ENCODE measurements at places on chromosomes 7 and 10.

DNA sequence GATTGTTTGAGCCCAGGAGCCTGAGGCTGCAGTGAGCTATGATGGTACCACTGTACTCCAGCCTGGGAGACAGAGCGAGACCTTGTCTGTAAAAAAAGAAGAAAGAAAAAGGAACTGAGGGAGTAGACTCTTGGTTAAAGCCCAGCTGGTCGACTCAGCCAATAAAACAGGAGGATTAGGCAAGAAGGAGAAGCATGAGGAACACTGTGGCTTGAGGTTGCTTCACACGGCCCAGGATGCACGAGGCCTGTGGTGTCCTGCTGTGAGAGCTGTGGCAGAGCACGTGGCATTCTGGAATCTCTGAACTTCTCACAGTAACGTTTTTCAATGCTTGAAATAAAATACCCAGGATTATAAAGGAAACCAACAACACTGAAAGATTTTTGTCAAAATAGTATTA, 93.3 kb downstream of the CUL2 start:
- no peak for DNase-seq

GRCh38 chr7:85081392-85081791, 105.5 kb downstream of the SEMA3D start:
- DNase-seq: no peak

DNA sequence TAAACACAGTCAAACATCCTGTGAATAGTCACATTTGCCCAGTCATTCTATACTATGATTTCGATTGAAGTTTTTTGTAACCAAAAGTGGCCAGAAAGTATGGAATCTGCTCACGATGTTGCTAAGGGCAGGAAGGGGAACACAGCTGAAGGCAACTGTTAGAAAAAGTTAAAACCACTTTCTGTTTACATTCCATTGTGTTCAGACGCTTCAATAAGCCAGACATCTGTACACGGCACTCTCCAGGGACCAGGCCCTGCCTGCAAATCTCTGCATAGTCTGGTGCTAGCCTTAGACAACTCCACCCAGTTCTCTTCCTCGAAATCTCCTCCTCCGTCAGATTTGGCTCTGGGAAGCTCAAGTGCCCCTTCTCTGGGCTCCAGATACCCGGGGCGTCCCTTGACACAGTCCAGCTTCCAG, 17.1 kb upstream of the TMEM120A start:
- no peak for DNase-seq

DNA sequence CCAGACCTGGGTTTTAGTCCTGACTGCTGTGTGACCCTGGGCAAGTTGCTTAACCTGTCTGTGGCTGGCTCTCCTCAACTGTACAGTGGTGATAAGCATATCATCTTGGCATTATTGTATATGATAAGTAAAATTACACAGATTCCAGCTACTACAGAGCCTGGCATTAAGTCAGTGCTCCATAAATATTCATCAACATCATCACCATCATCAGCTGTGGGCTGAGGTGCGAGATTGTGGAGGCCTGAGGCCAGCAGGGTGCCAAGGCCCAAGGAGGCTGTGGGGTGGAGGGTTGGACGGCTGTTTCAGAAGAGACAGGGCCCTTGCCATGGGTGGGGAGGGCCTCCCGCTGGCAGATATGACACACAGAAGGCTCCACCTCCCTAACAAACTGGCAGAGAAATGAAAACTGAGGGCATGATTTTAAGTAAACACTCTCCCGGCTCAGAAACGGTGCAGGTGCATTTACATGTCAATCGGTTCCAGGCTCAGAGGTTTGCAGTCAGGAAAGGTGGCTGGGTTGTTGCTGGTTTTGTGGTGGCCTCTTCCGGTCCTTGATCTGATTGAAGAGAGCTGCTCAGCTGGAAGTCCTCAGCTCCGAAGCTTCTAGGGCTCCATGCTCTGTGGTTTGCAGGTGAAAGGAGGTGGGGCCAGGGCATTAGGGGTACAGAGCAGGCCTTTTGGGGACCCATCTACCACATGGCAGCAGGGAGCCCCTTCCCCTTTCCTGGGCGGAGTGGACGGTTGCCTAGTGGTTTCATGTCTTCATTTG, 10.2 kb downstream of the CRYGN start:
- DNase-seq: peak; percentile 55

- DNase-seq: no peak
These were observed 85.9 kb downstream of the ELFN1 start for GRCh38 chr7:1755783-1756625.

DNA sequence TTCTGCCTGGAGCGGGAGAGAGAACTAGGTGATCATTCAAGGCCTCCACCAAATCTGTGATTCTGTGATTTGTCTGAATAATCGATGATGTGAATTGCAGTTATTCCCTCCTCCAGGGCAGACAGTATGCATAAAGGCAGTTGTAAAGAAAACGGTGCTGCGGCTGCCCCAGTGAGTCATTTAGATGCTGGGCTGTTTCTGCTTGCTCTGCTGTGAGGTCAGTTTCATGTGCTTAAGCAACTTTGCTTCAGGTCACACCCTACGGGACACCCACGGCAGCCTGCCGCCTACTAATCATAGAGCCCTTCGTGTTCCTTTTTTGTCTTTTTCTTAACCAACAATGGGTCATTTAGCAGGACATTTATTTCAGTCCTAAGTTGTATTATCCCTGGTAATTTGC, 158.1 kb upstream of the PITRM1 start:
- DNase-seq: no peak

GRCh38 chr10:31583293-31583692, 264.3 kb downstream of the ZEB1 start:
- DNase-seq: no peak

DNA sequence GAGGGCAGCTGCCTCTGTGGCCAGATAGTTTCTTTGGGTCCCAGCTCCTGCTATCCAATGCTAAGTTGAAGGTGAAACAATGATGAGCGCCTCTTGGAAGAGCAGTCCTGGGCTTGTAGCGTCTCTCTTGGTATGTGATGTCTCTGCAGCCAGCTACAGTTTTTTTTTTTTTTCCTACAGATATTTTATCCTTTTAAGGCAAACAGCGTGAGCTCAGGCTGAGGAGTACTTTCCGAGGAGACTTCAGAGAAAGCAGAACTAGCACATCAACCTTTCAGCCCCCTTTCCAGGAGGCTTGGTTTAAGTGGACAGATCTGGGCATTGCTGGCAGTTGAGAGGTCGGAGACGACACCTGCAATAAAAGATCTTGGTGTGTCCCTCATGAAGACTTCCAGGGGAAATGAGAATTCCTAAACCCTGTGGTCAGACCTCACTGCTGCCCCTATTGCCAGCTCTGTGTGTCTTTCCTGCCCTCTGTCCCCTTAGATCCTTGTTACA, 9.1 kb downstream of the PRKG1 start:
- DNase-seq: no peak

GRCh38 chr7:47087866-47088265, 494.0 kb downstream of the TNS3 start:
- no peak for DNase-seq

GRCh38 chr7:89680161-89680560, 474.1 kb upstream of the STEAP1 start:
- no peak for DNase-seq

DNA sequence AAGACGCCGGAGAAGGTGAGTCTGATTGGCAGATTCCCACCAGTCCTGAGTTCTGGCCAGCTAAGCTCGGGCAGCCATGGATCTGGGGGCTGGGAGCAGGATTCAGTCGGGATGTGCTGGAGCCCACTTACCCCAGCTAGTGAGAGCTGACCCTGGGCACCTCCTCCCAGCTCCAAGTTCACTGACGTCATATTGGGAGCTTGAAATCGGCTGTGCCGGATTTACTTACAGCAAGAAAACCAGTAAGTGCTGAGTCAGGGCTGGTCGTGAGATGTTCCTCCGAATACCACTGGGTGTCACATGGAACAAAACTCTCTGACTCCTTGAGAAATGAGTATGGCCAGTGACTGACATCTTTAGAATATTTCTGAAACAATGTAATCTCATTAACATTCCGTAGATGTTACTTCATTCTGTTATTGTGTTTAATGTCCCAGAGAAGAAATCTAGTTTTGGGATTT, 621.2 kb downstream of the SDK1 start:
- peak; percentile 12 for DNase-seq

- DNase-seq: no peak
These were observed 18.7 kb upstream of the ZNF488 start for GRCh38 chr10:47402641-47403301.

DNA sequence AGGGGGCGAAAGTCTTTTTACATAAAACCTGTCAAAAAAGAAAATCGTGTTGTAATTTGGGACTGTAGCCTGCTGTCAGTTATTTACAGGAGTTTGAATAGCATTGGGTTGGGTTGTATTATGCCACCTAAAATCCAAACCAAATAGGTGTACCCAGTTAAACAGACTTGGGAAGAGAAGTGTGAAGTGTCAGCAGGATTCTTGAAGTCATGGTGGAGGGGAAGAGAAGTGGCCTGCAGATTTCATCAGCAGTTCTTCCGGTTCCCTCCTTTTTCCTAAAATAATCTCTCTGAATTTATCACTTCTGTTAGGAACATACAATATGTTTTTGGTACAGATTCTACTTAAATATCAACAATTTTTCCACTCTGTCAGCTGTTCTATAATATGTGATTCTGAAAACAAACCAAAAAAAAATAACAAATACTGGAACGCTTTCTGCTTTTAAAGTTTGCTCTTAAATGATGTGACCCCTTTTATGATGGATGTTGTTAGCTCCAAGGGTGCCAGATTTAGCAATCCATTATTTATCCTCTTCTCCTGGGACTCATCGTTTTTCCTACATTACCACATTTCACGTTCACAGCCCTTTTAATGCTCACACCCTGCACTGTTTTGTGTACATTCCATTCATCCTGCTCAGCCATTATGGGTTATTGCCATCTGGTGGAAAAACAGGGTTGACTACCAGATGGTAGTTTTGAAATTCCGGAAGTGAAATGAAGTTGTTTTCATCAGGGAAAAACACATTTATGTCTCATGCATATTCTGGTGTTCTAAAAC, 18.7 kb upstream of the ARHGAP12 start:
- no peak for DNase-seq

GRCh38 chr7:150322114-150322832, 882 bp upstream of the LRRC61 start:
- DNase-seq: no peak

DNA sequence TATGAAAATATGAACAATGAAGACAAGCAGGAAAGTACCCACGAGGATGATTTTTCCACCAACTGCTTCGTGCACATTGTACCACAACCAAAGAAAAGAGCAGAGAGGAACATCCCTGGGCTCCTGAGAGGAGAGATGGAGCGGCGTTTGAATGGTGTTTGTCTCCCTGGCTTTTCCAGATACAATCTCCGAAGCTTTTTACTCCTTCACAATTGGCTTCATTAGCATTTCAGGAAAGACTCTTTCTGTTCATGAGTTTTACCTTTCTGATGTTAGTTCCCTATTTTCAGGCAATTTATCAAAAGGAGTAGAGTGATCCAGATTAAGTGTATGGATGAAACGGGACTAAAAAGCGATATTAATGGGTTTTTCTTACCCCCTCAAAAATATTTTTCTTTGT, 49.3 kb downstream of the LYZL2 start:
- no peak for DNase-seq

- peak; percentile 24 for DNase-seq
These were observed 16.2 kb upstream of the BLNK start for GRCh38 chr10:96287392-96288105.

- no peak for DNase-seq
These were observed 106.3 kb downstream of the CCNY start for GRCh38 chr10:35442592-35442991.

DNA sequence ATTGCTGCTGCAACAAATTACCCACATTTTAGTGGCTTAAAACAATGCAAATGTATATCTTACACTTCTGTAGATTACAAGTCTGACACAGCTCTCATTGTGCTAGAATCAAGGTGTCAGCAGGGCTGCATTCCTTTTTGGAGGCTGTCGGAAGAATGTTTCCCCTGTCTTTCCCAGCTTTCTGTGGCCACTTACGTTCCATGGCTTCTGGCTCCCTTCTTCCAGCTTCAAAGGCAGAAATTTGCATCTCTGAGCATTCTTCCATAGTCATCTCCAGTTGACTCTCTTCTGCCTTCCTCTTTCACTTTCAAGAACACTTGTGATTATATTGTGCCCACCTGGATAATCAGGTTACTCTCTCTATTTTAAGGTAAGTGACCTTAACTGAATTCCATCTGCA, 125.3 kb downstream of the GPR158 start:
- DNase-seq: no peak

DNA sequence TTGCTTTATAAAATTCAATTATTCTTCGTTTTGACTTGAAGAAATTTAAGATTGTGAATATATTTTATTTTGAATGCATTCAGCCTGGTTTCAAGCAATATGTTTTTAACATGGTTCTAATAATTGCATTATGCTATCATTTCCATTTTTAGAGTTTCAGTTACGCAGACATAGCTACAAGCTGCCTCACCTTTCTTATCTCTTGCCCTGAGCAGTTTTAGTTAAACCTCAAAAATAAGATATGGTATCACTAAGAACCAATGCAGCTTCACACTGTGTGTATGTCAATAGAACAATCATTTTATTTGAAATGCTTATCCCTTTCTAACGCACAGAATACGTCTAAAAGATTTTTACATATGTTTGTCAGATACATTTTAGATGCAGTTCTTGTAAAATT, 632.6 kb upstream of the KCND2 start:
- no peak for DNase-seq

GRCh38 chr10:103792547-103792946, 62.8 kb downstream of the SH3PXD2A start:
- DNase-seq: no peak

DNA sequence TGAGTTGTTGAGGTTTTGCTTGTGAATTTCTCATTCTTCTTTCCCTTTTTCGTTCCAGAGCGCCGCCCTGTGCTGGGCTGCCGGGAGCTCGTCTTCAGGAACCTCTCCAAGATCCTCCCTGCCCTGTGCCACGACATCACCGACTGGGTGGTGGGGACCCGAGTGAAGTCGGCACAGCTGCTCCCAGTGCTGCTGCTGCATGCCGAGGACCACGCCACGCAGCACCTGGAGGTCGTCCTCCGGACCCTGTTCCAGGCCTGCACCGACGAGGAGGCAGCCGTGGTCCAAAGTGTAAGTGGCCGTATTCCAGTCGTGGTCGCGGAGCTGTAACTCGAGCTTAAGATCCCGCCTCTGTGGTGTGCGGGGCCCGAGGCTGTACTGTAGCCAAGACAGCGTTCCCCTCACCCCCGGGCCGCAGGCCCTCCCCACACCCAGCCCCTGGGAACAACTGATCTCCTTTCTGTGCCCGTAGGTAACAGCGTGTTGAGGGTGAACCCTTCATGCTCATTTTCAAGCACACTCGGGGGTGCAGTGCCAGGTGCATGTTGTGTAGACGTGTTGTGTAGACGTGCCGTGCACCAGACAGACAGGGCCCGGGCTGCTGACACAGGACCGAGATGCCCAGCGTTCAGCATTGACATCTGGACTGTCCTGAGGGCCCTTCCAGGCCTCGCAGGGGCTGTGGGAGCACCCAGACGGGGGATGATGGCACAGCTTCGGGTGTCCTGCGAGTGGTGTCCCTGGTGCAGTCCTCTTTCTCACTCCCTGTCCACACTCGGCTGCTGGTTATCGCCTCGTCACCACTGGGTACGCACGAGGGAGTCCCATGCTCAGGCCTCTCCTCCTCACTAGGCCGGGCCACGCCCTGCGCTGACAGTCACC, 27.7 kb upstream of the PRKAR1B start:
- DNase-seq: no peak

- no peak for DNase-seq
These were observed 88.9 kb downstream of the SCRN1 start for GRCh38 chr7:29900745-29901144.

- no peak for DNase-seq
These were observed 29.0 kb downstream of the PRPF18 start for GRCh38 chr10:13615650-13616300.

GRCh38 chr10:96960872-96961271, 128.8 kb downstream of the LCOR start:
- DNase-seq: no peak

All from NCI-H2081 (cell line).